ENCODE measurements at places on chromosomes 16 and 17. TPM values are rescaled to one million over a fixed set of nuclear protein-coding genes. Genes with fewer than 3 reads are reported as not detected.
A peak's percentile ranks its signal among the peaks of the same experiment; 100 is the strongest.

- no peak for DNase-seq
Observed at GRCh38 chr16:65323655-65324237, 201.9 kb upstream of the CDH11 start.

DNA sequence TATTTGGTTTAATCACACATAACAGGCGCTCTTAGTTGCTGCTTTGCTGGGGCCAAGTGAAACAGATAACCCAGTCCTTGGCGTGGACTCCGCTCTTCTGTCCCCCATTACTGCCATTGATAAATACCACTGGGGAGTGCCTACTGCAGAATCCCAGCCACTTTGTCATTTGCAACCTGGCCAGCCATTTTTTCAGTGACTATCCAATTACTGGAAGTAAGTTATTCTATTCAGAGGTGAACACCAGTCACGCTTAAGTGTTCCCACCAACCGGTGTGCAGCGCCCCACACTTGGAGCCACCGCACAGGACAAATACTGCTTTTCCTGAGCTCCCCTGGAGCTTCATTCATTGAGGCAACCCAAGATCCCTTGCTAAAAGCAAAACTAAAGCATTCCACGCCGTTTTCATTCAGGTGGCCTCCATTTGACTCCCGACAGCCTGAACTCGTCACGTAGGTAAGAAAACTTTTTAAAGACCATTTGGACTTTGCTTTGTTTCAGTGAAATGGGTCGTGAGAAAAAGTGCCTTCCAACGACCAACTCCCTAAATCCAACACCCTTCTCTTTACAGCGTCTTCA, 1.8 kb downstream of the USP7 start:
- DNase-seq: no peak

DNA sequence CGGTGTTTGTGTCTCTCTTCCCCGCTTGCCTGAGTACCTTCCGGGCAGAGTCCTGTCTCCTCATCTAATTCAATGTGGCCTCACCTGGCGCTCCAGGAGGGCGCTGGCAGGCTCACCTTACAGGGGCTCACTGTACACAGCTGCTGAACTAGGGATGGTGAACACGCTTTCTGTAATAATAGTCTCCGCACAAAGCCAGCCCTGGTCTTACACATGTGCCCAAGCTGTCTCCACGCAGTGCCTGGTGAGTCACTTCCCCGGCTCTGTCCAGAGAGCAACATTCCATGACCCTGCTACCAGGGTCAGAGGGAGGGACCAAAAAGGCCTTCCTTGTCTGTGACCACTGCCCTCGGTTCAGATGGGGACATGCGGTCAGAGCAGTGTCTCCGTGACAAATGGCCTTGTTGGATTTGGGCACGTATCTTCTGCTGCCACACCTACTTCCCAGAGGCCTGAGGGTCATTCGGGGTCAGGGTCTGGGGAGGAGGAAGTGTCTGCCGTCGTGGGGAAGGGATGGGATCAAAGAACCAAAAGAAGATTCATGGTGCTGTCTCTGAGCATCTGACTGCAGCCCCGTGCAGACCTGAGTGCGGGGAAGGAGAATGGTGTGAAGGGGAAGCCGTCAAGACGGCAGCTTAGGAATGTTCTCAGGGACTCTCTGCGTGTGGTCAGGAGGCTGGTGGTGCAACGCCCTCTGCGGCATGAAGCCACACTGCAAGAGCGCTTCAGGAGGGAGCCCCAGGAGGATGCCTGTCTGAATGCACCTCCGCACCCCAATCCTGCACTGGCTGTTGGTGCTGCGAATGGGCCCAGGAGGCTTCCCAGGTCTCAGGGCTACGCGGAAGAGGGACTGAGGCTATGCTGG, 68.8 kb downstream of the IL21R start:
- no peak for DNase-seq

DNA sequence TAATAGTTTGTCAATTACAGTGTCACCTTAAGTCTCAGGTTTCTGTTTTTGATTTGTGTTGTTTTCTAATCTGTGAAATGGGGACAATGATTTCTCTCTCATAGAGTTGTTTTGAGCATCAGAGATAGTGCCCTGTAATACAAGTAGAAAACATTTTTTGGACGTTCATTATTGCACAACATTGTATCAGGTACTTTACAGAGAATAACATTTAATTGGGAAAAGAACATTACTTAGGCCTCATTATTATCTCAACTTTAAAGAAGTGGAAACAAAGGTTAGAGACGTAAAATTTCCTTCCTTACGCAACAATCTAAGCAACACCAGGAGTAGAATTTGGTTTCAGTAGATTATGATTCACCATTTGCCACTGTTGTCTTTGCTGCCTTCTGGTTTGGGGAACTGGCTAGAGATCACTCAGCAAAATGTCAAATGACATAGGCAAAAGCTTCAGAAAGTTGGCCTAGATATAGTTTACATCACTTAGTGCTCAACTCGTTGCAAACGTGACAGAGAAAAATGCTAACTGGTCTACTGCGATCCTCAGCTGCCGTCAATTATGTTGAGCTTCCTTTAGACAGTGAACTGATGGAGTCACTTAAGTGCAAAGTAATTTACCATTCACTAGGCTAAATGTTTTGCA, 1026.8 kb downstream of the CDH11 start:
- DNase-seq: peak; percentile 17

GRCh38 chr16:66427036-66427860, at the start of gene BEAN1:
Gene BEAN1, plus strand, starts transcription at chr16:66427295. Its CDS starts 10,382 bp downstream, at chr16:66437677.
- DNase-seq: no peak

DNA sequence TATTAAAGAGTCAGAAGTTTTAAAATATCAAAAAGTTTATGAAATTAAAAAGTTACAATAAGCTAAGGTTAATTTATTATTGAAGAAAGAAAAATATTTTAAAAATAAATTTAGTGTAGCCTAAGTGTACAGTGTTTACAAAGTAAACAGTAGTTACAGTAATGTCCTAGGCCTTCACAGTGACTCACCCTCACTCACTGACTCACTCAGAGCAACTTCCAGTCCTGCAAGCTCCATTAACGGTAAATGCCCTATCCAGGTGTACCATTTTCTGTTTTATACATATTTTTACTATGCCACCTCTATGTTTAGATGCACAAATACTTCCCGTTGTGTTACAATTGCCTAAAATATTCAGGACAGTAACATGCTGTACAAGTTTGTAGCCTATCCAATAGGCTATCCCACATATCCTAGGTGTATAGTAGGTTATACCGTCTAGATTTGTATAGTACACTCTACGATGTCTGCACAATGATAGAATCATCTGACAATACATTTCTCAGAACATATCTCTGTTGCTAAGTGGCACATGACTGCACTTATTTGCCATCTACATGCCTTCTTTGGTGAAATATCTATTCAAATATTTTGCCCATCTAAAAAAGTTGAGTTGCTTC, 67.2 kb upstream of the WSB1 start:
- peak; percentile 64 for DNase-seq

- DNase-seq: no peak
Observed at GRCh38 chr16:69084289-69084688, 21.2 kb upstream of the HAS3 start.

DNA sequence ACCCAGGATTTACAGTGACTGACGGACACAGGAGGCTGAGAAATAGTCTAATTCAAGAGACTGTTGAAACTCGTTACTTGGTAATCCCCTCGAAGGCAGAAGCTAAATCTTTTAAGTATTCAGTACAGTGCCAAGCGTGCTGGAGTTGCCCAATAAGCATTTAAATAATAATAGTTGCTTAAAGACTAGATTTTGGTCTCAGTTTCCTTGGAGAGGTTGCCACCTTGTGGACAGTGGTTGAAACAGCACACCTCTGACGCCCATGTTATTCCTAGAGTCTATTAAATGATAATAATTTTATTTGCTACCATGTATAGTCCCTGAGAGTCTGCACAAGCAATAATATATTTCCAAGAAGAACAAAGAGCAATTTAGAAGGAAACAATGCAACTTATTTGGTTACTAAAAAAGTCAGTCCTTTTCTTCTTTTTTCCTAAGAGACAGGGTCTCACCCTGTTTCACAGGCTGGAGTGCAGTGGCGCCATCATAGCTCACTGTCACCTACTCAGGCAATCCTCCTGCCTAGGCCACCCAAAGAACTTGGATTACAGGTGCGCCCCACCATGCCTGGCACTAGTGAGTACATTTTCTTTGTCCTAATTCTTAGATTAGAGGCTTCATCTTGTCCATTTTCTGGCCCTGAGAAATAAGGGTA, 138.0 kb upstream of the NUDT7 start:
- DNase-seq: peak; percentile 47

- DNase-seq: no peak
Observed at GRCh38 chr16:80599466-80599865, 58.7 kb downstream of the DYNLRB2 start.

DNA sequence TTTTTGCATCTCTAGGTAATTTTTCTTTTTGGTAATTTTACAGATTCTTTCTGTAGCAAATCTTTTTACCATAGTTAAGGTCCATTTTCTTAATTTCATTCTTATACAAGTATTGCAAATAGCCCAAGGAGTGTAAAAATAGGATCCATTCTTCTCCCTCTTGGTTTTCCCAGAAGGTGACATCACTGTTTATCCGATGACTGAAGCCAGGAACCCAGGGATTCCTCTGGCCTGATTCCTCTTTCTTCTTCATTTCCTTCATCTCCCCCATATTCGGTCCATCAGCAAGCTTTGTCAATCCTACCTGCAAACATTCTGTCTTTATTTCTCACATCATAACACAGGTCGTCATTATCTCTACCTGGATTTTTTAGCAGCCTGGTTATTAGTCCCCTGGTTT, 5.3 kb downstream of the RBBP6 start:
- DNase-seq: no peak

- DNase-seq: no peak
Observed at GRCh38 chr16:69768666-69769065, 6.5 kb downstream of the WWP2 start.

GRCh38 chr17:72646176-72646575, 446.3 kb downstream of the SLC39A11 start:
- DNase-seq: no peak

DNA sequence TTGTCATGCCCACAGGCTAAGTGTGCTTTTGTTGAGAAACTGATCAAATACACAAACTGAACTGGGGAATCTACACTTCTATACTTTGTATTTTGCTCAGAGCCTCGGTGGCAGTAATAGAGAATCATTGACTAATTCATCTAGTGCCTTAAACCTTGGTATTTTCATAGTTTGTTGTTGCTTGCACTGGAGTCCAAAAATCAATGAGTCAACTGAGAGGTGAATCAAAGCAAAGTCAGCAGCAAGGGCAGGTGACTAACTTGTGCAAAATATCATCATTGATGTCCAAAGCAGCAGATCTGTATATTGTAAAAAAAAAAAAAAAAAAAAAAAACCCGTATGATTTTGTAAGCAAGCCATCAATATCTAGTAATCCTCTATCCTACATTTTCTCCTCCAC, 296.4 kb downstream of the MAP2K6 start:
- peak; percentile 35 for DNase-seq

DNA sequence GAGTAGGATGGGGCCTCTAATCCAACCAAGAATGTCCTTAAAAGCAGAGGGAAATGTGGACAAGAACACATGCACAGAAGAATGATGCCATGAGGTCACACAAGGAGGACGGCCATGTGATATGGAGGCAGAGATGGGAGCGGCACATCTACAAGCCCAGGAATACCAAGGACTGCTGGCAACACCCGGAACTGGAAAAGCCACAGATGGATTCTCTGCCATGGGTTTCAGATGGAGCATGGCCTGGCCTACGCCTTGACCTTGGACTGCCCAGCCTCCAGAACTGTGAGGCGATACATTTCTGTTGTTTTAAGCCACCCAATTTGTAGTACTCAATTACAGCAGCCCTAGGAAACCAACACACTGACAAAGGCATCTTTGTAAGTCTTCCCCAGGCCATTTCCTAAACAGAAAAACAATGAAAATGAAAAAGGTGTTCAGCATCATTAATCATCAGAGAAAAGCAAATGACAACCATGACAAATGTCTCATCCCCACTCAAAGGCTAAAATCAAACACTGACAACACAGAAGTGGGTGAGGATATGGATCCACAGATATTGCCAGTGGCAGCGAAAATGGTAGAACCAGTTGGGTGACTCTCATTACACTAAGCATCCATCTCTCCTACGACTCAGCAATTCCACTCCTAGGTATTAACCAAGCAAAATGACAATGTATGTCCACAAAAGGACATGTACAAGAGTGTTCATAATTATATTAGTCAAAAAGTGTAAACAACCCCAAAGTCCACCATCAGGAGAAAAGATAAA, 76.9 kb upstream of the CNEP1R1 start:
- no peak for DNase-seq

- DNase-seq: no peak
Observed at GRCh38 chr17:7880076-7880868, 8.3 kb upstream of the CHD3 start.

DNA sequence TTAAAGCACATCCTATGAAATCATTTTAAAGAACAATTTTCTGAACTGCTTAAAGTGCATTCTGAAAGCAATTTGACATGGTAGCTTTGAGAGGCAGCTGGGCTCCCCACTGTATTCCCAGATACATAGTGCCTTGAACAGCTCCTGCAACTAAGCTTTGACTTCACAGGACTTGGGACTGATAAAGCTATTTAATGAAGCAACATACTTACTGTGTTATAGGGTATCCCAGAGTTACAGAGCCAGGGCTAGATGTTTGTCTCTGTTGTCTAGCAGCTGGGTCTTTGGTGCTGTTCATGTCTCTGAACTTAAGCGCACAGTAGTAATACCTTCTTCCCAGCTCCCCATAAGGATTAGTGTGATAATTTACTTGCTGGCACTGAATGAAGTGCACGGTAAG, 862 bp downstream of the ACSM1 start:
- no peak for DNase-seq

GRCh38 chr16:12078405-12079280, 102.1 kb downstream of the SNX29 start:
- DNase-seq: no peak

DNA sequence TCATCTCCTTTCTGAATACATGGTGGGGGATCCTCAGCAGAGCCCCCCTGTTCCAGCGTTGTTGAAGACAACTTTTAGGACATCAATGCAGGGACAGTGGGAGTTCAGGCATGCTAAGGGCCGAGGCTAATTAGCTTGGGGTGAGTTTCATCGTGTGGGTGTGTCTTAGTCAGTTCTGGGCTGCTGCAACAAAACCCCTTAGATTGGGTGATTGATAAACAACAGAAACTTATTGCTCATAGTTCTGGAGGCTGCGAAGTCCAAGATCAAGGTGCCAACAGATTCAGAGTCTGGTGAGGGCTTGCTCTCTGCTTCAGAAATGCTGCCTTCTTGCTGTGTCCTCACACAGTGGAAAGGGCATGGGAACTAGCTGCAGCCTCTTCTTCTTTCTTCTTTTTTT, 214.0 kb downstream of the NTN1 start:
- no peak for DNase-seq

- peak; percentile 64 for DNase-seq
Observed at GRCh38 chr16:13436641-13437412, 483.1 kb upstream of the ERCC4 start.

- no peak for DNase-seq
Observed at GRCh38 chr16:19294156-19294649, 8.7 kb downstream of the CLEC19A start.

KAT7 gene
- total RNA-seq: 43.2 TPM

NATD1 gene
- 10.8 TPM for total RNA-seq

RBFOX1 gene
- total RNA-seq: not detected

ADAD2 gene
- not detected for total RNA-seq

TEX19 gene
- not detected for total RNA-seq

USP43 gene
- total RNA-seq: 9.3 TPM
